T-cell (primary cell): ENCODE measurements at places on chromosomes 6 and 20. TPM values are rescaled to one million over a fixed set of nuclear protein-coding genes. Genes with fewer than 3 reads are reported as not detected.
A peak's percentile ranks its signal among the peaks of the same experiment; 100 is the strongest.

GRCh38 chr6:38509713-38510112 is 130.0 kb downstream of the BTBD9 start:
- DNase-seq = no peak

DNA sequence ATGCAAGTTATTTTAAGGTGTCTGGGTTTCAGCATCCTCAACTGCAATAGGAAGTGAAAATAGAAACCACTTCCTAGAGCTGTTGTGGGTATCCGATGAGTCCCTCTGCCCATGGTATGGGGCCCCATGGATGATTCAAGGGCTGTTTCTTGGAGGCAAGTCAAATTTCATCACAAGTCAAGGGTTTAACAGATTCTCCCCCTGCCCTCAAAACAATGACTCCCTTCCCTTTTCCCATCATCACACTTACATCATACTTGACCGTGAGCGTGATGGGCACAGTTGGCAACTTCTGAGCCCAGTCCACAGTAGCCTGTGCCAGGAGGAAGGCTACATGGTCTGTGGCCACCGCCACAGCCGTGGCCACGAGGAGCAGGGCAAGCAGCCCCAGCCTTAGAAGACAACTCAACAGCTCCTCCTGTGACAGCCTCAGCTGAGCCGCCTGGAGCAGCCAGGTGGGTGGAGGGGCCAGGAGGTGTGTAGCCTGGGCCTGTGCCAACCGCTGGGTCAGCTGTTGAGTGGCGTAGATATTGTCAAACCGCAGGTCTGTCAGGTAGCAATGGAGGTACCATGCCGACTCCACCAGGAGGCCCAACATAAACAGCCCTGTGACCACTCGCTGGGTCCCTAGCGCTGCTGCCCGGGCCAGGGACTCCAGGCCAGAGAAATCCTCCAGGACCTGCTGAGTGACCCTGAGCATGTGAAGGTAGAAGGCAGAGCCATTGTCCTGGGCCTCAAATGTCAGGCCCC is 5.2 kb downstream of the OCSTAMP start:
- DNase-seq = no peak

The CST4 gene
- total RNA-seq = not detected

The BHLHE23 gene
- not detected for total RNA-seq

DNA sequence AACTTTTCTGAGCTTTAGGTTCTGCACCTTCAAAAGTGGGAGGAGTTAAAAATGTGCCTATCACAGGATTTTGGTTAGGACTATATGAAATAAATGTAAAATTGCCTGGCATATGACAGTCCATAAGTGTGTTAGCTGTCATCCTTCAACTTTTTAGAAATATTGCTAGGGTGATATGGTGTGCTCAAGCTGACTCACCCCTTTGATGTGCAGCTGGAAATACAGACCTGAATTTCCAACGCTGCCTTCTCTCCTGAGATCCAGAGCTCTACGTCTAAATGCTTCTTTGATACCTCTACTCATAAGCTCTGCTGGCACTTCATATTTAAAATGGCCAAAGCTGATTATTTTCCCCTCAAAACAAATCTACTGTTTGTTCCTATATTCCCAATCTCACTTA is 2.7 kb downstream of the SLC35B3 start:
- no peak for DNase-seq

The SDC4 gene
- total RNA-seq = 0.68 TPM

The IMPG1 gene
- total RNA-seq = not detected

GRCh38 chr20:208942-209566 is 18.0 kb upstream of the DEFB129 start:
- peak; percentile 5 for DNase-seq

The TINAG gene
- total RNA-seq = not detected

The PACSIN1 gene
- 2.8 TPM for total RNA-seq

GRCh38 chr20:34268851-34269636 is 27.8 kb downstream of the ASIP start:
- peak; percentile 24 for DNase-seq

GRCh38 chr6:27148404-27148795 is 99.1 kb upstream of the PRSS16 start:
- DNase-seq = no peak

DNA sequence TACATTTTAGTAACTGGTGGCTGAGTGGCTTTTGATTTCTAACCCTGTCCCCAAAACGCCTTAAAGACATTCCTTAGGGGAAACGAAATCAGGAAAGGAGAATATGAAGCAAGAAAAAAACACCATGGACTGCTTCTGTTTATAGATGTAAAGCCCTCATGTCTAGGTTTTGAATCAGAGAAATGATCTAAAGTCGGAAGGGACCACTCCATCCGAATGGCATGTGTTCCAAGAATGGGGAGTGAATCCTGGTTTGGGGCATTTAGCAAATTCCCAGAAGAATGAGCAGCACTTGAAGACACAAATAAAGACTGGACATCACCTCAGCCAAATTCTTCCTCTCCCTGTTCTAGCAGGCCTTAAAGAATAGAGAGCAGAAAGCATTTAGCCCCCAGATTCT is 65.6 kb downstream of the CAP2 start:
- DNase-seq = no peak

DNA sequence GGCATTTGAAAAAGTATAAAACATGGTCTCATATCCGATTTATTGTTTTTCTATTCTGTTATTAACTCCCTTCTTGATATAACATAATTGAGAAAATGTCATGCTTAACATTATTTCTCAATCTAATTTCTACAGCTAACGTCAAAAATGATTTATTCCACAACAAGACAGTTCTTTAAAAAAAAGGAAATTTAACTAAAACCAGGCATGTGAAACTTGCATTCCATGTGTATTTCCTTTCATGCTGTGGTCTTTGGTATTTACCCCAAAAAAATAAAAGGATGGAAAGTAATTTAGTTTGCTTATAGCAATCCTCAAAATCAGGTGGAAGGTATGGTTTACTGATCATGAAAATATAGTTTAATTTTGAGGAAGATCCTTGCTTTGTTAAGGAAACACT is 142.8 kb downstream of the COL21A1 start:
- DNase-seq = no peak

- DNase-seq = no peak
Measured at GRCh38 chr6:93423542-93423941, 4.2 kb upstream of the EPHA7 start.

DNA sequence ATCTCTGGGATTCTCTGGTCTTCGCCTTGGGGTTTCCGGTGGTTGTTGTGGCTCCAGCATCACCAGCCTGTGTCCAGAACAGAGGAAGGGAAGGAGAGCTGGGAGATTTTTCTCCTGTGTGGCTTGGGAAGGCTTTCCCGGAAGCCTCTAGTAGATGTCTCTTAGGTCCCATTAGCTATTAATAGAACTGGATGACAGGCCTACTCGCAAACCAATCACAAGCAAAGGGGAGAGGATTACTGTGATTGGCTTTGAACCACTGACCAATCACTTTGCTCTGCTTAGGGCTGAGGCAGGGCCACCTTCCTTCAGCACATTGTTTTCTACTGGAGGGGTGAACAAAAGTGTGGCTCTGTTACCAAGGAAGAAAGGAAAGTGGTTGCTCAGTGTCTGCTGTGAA is 203.4 kb upstream of the SULF2 start:
- DNase-seq = no peak

DNA sequence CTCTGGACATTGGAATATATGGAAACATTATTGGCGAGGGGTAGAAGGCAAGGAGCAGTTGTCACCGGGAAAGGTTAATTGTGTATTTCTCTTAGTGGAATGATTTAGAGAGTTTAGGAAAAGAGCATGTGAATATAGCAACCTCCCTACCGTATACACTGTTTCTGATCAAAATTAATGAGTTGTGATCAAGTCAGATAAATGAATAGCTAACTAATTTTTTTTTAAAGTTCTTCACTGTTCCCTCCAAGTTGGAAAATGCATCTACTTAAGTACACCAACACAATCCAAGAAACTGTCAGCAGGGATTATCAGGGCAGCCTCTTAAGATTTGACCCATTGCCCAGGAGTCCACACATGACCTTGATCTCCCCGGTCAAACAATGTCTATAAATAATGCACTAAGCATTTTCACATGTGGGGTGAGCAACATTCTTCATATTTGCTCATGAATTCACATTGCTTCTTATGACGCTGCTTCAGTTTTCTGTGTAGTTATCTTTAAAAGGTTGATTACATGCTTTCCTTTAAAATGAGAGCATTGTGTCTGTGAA is 680.8 kb upstream of the NRSN1 start:
- no peak for DNase-seq

- no peak for DNase-seq
Measured at GRCh38 chr6:36758516-36759147, 61.0 kb downstream of the RAB44 start.

DNA sequence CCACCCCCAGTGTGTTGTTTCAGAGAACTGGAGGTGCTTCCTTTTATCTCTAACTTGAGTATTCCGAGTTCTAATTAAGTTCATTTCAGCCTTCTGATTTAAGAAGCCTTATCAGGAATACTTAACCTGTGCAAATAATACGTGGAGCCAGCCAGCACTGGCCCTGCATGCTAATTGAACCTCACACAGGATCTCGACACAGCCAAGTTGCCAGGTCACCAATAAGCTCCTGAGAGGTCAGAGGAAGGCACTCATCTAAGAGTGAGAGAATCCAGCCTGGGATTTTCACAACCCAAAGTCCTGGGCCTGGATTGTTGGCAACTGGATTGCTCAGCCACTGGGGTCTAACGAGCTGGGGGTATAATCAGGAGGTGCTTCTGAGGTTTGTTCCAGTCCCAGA is 157.7 kb upstream of the LRFN2 start:
- DNase-seq = no peak
